ENCODE measurements at places on chromosomes 2 and 18.
A peak's percentile ranks its signal among the peaks of the same experiment; 100 is the strongest.

- DNase-seq = peak; percentile 79
Measured at GRCh38 chr2:241858206-241859016, at the start of gene PDCD1. Gene PDCD1, minus strand, starts transcription at chr2:241858894. Its CDS starts 56 bp downstream, at chr2:241858838.

DNA sequence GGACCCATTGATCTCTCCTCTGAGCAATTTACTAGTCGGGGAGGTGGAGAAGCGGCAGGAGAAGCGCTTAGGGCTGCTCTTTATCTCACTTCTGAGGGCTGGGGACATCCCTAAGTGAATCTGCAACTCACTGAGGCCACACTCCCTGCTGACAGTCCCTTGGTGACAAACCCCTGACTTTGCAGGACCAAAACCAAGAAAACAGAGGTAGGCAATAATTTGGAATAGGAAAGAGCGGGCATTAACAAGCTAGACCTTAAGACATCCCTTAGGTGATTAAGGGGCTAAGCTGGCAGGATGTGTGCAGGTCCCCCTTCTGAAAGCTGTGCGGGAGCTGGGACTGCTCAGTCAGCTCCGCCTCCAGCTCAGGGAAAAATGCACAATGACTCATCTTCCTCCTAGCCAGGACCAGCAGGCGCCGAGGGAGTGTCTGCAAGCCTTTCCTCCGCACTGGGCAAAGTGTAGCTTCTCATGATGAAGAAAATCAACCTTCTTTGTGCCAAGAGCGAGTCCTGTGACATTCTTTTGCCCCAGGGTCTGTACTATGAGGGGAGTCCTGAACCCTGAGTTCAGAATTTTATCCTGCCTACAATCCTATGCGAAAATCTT is 63.3 kb downstream of the BOD1L2 start:
- peak; percentile 64 for DNase-seq

- no peak for DNase-seq
Measured at GRCh38 chr2:232502911-232503808, 15.5 kb upstream of the ECEL1 start.

DNA sequence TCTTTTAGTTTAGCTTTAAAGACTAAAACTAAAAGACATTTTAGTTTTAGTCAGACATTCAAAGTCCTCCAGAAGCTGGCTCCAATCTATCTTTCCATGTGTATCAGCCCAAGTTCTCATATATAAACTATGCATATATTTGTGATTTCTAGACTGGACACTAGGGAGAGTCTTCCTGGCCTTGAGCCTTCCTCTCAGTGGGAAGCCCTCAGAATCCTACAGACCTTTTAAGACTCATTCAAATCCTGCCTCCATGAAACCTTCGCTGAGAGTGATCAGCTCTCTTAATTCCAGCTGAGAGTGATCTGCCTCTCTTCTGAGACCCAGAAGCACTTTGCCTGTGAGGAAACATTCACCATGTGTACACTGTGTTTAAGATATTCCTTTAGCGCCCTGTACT is 452.7 kb downstream of the TGIF1 start:
- no peak for DNase-seq

- DNase-seq = no peak
Measured at GRCh38 chr2:238927746-238928519, 80.0 kb downstream of the TWIST2 start.

- no peak for DNase-seq
Measured at GRCh38 chr2:48549972-48550371, 20.0 kb downstream of the STON1 start.

- peak; percentile 34 for DNase-seq
Measured at GRCh38 chr18:44798433-44799048, 117.9 kb downstream of the SETBP1 start.

GRCh38 chr2:240204431-240205276 is 64.2 kb upstream of the OTOS start:
- no peak for DNase-seq

GRCh38 chr2:240278661-240279060 is 138.2 kb upstream of the OTOS start:
- DNase-seq = no peak

- no peak for DNase-seq
Measured at GRCh38 chr2:236507393-236508085, 62.1 kb upstream of the ACKR3 start.

GRCh38 chr2:79910643-79911042 is 393.9 kb downstream of the LRRTM1 start:
- no peak for DNase-seq

DNA sequence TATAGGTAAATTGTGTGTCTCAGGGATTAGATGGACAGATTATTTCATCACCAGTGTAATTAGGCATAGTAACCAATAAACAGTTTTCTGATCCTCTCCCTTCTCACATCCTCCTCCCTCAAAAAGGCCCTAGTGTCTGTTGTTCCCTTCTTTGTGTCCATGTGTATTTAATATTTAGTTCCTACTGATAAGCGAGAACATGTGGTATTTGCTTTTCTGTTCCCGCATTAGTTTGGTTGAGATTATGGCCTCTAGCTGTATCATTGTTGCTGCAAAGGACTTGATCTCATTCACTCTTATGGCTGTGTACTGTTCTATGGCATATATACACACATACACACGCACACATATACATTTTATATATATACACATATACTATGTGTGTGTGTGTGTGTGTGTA is 866.2 kb downstream of the CCDC85A start:
- no peak for DNase-seq

GRCh38 chr2:164496881-164497280 is 124.4 kb downstream of the GRB14 start:
- no peak for DNase-seq

GRCh38 chr2:150325656-150326314 is 161.7 kb downstream of the RND3 start:
- DNase-seq = no peak

GRCh38 chr18:48798334-48799245 is 152.2 kb downstream of the SMAD7 start:
- DNase-seq = no peak

GRCh38 chr2:71609958-71610357 is 156.6 kb downstream of the DYSF start:
- DNase-seq = peak; percentile 66

- no peak for DNase-seq
Measured at GRCh38 chr2:196492946-196493345, 146.6 kb upstream of the CCDC150 start.

DNA sequence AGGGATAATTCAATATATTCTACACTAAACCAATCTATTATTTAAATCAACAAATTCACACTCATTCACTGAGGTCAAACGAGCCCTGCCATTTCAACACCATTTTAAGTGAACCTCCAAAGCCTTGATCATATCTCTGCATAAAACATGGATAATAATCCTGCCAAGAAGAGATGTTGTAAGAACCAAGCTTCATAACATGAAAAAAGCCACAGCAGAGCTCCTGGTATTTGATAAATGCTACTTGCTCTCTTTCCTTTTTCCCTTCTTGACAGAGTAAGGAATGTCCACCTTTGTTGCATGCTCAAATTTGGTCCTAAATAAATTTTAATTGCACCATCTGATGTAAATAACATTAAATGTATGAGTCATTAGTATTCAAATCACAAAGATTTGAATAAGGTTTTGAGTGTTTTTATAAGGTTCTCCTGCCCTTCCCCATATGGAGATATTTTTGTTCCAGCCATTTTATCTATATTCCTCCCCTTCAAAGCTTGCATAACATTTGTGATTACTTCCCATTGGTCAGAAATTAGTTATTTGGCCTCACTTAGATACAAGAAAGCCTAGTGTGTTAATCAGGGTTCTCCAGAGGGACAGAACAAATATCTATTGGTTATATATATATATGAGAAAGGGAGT is 318.8 kb downstream of the RND3 start:
- no peak for DNase-seq

DNA sequence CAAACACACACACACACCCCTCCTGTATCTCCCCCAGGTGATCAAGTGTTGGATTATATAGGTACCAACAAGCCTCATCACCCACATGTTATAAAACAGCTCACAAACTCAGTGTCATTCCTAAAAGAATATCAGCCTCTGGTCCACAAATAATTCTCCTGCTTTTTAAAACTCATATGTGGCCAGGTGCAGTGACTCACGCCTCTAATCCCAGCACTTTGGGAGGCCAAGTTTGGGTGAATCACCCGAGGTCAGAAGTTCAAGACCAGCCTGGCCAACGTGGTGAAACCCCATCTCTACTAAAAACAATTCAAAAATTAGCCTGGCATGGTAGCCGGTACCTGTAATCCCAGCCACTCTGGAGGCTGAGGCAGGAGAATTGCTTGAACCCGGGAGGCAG is 87.8 kb downstream of the LRATD1 start:
- DNase-seq = no peak

- no peak for DNase-seq
Measured at GRCh38 chr2:127739800-127740199, 38.5 kb downstream of the SFT2D3 start.

DNA sequence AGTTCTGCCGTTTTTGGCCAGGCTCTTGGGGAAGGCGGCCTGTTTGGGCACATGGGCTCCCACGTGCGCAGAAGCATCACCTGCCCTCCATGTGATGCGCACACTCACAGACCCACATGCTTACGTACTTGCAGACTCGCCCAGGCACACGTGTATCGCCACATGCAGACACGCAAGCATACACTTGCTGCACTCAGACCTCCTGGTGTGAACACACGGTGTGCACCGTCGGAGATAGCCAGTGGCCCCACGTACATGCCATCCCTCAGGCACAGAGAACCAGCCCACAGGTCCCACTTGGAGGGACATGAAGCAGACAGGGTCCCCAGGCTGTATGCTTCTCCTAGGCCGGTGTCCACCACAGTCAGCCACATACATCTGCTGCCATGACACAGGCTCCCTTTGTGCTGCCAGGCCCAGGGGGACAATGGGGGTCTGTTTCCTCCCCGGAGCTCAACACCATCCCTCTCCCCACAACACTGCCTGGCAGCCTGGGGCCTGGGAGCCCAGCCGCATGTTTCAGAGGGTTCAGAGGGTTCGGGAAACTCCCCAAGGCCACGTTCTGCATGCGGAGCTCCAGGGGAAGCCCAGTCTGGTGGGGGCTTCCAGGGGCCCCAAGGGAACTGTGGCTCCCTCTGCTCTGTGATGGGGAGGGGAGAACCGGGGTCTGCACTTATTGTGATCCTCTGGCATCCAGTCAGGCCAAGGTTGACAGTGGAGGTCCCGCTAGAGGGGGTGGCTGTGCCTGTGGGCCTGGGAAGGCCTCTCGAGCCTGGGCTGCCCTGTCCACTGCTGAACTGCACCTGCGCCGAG is 208.1 kb upstream of the HAAO start:
- DNase-seq = no peak

- no peak for DNase-seq
Measured at GRCh38 chr18:8763611-8764010, 58.3 kb downstream of the MTCL1 start.

DNA sequence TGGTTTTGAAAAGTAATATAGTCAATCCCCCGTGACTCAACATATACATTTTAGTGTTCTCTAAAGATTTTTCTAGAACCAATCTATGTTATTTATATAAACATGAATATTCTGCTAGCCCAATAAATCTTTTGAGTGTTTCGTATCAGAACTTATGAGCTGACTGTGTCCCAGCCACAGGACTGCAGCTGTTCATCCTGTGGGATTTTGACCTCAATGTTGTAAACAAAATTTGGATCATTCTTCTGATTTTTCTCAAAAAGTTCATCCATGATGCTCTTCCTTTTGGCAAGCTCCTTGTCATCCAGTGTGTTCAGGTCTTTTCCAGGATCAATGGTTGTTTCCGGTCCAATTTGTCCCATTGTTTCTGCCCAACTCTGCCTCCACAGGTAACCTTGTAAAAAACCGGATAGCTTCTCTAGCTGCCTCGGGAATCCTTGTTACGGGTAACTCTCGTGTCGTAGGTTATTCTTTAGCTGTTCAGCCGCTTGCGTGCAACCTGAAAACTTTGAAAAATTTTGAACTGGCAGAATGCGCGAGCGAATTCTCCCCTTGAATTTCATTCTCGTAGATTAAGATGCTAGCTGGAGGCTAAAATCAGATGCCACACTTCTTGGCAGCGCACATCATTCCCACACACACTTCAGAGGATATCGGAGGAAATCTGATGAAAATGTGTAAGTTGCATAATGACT is 195.2 kb downstream of the SH3BP4 start:
- DNase-seq = no peak

- DNase-seq = no peak
Measured at GRCh38 chr2:37681587-37681986, 10.1 kb upstream of the CDC42EP3 start.

GRCh38 chr2:216352653-216353270 is 19.5 kb downstream of the MARCHF4 start:
- DNase-seq = peak; percentile 26

DNA sequence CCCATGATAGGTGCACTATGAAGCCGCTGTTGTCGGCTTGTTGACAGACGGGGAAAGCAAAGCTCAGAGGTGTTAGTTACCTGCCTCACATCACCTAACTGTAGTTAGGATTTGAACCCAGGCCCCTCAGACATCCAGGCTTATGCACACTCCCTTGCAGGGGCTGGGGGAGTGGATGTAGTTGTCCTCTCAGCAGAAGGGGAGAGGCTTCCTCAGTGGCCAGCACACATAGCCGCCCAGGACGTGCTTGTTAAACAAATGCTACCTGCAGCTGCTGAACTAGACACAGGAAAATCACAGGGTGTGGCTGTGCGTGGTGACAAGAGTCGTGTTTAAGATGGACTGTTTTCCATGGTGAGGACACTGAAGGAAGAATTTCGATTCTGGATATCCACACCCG is 39.2 kb downstream of the GREB1 start:
- DNase-seq = no peak

- peak; percentile 76 for DNase-seq
Measured at GRCh38 chr2:26018184-26019055, 15.5 kb upstream of the RAB10 start.

DNA sequence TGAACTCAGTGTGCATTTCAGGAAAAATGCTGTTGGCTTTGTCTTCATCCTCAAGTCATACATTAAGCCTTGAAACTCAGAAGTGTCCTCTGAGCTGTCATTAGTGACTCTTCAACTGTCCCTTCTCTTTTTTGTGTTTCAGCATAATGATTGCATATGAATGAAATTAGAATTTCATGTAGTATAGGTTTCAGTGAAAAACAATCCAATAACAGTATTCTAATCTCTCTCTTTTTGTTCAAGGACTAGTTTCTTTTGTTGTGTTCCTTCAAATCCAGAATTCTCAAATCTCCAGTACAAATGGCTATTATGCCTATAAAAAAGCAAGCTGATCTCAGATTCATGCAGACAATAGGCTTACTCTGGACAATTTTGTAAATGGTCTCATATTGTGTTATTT is 133.5 kb downstream of the QPCT start:
- no peak for DNase-seq

DNA sequence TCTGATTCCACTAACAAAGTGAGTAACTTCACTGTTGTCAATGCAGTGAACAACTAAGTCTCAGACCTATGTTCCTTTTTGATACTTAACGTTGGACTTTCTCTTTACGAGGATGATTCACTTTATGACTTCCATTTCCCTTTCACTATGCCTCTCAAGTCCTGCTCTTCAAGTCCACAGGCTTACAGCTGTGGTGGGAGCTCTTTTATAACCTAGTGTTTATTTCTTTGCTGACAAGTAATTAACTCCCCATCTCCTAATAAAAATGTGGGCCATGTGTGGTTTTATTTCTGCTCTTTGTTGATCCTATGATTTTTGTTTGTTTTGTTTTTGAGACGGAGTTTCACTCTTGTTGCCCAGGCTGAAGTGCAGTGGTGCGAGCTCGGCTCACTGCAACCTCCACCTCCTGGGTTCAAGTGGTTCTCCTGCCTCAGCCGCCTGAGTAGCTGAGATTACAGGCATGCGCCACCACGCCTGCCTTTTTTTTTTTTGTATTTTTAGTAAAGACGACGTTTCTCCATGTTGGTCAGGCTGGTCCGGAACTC is 142.1 kb downstream of the USP34 start:
- DNase-seq = no peak
